PC-3 (cell line): ENCODE measurements at places on chromosomes 16 and 17. TPM values are rescaled to one million over a fixed set of nuclear protein-coding genes. Genes with fewer than 3 reads are reported as not detected.

DNA sequence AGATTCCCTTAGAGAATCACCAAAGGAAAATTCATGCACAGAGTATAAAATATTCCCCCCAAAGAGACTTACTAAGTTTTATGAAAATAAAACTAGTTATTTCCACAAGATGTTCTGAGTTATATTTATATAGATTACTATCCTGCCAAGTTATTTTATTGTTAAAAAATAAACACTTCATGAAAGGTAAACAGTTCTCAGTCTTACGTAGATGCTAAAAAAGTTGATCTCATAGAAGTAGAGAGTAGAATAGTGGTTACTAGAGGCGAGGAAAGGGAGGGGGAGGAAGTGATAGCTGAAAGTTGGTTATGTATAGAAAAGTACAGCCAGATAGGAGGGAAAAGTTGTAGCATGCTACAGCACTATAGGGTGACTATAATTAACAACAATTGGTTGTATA, 65.2 kb downstream of the USP32 start:
- H3K4me1 ChIP-seq: peaks cover 5% of the 10 kb centered on the region; the same call in 1 of the 2 replicates
- no peaks in the 10 kb centered on the region for H3K36me3 ChIP-seq
- DNase-seq: no peak
- no peaks in the 10 kb centered on the region for H3K27me3 ChIP-seq

DNA sequence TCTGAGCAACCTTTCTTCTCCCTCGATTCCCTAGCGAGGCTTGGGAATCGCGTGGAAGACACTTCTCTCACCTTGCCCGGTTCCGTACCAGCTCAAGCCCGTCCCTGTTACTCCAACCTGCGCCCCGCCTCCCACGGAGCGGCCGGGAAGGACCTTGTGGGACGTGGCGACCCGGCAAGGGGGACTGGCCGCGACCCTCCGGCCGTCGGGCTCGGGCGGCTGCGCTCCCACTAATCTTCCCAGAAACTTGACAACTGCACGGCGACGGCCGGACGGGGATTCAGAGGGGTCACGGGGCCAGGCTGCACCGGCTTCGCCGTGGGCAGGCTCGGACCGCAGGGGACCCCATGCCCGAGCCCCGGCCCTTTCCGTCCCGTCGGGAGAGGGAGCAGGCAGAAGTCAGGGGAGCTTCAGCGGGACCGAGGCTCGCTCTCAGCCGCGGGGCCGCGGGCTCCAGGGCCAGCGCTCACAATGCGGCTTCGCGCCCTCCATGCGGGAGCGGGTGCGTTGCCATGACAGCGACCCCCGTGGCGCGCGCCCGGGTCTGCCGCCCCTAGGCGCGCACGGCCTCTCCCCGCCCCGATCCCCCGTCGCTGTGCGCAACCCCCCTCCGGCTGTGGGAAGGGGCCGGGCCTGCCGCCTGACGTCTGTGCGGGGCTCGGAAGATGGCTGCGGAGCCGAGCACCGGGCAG, at the start of gene SGSM2:
SGSM2 (plus strand) TSS at position 650 of the 692 bp plus-strand sequence. CDS start 188 bp downstream, outside the sequence.
- H3K4me1 ChIP-seq: peaks cover 19% of the 10 kb centered on the region
- H3K4me3 ChIP-seq: peak within 1 kb of the TSS; percentile 99
- no peaks in the 10 kb centered on the region for H3K27me3 ChIP-seq

Gene MT1A
- total RNA-seq: not detected in 2 replicates

Gene KRT36
- not detected in 2 replicates for total RNA-seq

GRCh38 chr16:6777624-6778023, 555.0 kb upstream of the RBFOX1 start:
- H3K27ac ChIP-seq: no peak overlapping the region
- H3K36me3 ChIP-seq: no peaks in the 10 kb centered on the region
- no peaks in the 10 kb centered on the region for H3K27me3 ChIP-seq
- H3K4me1 ChIP-seq: no peaks in the 10 kb centered on the region
- no peak overlapping the region for H3K4me3 ChIP-seq

Gene CDRT4
- 5.0 and 8.9 TPM in 2 replicates for total RNA-seq

- H3K36me3 ChIP-seq: no peaks in the 10 kb centered on the region
- H3K27ac ChIP-seq: no peak overlapping the region
- DNase-seq: no peak
- no peaks in the 10 kb centered on the region for H3K27me3 ChIP-seq
- H3K4me3 ChIP-seq: no peak overlapping the region
Observed at GRCh38 chr17:57924677-57925076, 30.5 kb downstream of the CUEDC1 start.

GRCh38 chr16:20940871-20941635, 40.5 kb downstream of the LYRM1 start:
- peak; percentile 2 for DNase-seq
- H3K36me3 ChIP-seq: no peaks in the 10 kb centered on the region
- H3K4me3 ChIP-seq: no peak overlapping the region
- no peaks in the 10 kb centered on the region for H3K27me3 ChIP-seq

DNA sequence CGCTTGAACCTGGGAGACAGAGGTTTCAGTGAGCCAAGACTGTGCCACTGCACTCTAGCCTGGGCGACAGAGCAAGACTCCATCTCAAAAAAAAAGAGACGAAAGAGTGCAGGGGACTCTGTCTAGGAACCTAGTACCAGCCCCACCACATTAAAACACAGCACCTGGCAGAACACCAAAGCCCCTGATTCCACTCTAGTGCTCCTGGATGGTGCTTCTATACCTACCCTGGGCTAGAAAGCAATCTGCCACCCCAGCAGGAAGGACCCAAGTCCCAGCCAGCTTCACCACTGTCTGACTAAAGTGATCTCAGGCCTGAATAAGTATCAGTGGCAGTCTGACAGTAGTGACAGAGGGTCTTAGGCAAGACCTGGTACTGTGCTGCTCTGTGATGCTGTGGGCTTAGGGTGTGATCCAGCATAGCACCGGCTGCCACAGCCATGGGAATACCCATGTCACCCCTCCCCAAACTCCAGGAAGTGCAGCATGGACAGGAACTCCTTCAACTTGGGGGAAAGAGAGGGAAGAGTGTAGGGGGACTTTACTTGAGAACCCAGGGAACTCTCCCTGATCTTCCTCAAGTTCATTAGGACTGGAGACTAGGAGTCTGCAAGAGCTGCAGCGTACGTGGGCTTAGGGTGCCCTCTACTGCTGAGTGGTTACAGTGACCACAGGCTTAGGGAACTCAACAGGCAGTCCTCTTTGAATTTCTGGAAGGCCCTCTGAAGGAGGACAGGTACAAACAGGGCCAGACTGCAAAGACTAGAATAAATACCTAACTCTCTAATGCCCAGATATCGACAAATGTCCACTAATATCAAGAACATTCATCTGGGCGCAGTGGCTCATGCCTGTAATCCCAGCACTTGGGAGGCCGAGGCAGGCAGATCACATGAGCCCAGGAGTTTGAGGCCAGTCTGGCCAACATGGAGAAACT, 30.0 kb upstream of the RNF43 start:
- H3K27me3 ChIP-seq: peaks cover 9% of the 10 kb centered on the region; the same call in 1 of the 2 replicates
- H3K36me3 ChIP-seq: no peaks in the 10 kb centered on the region
- H3K4me3 ChIP-seq: no peak overlapping the region
- peak; percentile 97 for DNase-seq
- H3K4me1 ChIP-seq: no peaks in the 10 kb centered on the region

DNA sequence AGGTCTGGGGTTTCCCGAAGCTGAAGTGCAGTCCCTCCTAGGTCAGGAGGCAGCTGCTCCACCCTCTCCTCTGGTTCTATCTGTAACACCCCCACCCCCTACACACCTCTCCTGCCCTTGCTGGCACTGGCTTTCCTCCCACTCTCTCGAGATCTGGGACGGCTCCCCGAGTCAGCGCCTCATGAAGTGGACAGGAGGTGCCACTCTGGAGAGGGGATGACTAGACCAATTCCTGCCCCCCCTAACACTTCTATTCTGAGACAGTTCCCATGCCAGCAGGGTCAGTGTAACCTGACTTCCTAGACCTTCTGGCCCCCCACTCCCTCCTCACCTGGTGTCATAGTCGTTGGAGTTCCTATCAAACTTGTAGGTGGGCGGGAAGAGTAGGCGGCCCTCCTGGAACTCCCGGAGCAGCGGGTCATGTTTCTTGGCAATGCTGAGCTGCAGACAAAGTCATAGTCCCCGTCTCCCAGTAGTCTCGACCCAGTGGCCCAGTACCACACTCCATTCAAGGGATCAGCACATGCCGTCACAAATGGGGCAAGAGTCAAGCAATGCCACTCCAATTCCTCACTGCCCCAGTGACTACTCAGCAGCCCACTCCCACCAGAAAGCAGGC, 9.7 kb downstream of the INPP5K start:
- H3K4me3 ChIP-seq: no peak overlapping the region
- H3K4me1 ChIP-seq: peaks cover 6% of the 10 kb centered on the region
- no peaks in the 10 kb centered on the region for H3K27me3 ChIP-seq
- H3K27ac ChIP-seq: no peak overlapping the region
- no peak for DNase-seq

DNA sequence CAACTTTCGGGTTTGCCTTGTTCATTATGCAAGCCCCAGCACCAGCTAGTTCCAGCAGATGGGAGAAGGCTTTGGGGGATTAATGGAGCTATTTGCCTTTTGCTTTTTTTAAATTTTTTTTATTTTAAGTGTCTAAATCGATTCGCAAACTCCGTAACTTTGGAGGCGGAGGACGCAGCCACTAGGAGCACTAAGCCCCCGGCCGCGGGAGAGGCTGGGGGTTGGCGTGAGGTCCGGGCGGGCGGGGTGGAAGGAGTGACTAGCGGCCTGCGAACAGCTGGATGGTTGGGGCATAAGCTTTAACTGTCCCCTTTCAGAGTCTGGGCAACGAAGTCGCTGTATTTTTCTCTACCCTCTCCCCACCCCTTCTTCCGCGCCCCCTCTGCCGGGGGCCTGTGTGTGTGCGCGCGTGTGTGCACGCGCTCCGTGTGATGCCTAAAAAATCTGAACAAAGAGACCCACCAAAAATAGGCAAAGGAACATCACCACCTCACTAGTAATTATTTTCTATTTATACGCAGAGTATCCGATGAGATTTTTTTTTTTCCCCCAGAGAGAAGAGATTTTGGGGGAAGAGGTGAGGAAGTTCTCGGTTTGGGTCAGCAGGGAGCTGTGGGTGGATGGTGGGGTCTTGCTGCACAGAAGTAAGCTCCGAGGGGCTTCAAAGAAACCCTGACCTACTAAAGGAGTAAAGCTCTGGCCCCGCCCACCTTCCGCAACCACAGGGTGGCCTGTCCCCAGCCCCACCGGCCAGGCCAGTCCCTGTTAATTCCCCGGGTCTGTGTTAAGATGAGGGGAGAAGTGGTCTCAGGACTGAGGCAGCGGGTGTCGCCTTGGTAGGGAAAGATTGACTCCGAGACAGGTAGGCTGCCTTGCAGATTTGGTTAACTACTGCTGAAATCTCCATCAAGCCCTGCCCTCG, 2.3 kb downstream of the SHISA9 start:
- no peaks in the 10 kb centered on the region for H3K36me3 ChIP-seq
- H3K4me3 ChIP-seq: no peak overlapping the region
- no peak overlapping the region for H3K27ac ChIP-seq
- peaks cover 10% of the 10 kb centered on the region for H3K4me1 ChIP-seq

- no peak overlapping the region for H3K27ac ChIP-seq
- no peaks in the 10 kb centered on the region for H3K36me3 ChIP-seq
- no peak overlapping the region for H3K4me3 ChIP-seq
- no peak for DNase-seq
- H3K27me3 ChIP-seq: no peaks in the 10 kb centered on the region
Observed at GRCh38 chr17:61209525-61209924, 190.1 kb upstream of the TBX2 start.
